ENCODE measurements at places on chromosomes 3 and 15.

- DNase-seq, result no peak
Observed at GRCh38 chr3:128725547-128726022, 398 bp upstream of the RAB7A start.

- no peak for DNase-seq
Observed at GRCh38 chr15:101376615-101377395, 81.8 kb upstream of the SNRPA1 start.

GRCh38 chr15:60563539-60564404, 84.8 kb upstream of the ICE2 start:
- no peak for DNase-seq

DNA sequence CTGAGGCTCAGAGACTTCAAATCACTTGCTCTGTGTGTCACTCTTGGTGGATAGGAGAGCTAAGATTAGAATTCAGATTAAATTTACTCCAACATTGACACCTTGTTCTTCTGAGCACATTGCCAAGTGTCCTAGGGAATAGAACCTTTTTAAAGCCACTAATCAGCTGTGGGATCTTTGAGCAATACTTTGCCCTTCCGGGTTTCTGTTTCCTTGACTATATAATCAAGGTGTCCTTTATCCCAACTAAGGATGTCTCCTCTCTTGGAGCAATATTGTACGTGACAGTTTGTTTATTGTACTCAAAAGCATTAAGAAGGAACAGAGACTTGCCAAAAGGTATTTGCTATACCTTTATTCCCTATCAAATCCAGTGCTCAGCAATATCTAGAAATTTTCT, 170.9 kb upstream of the CADPS start:
- DNase-seq, result no peak

GRCh38 chr3:27720899-27721716, 1.0 kb downstream of the EOMES start:
- DNase-seq, result peak; percentile 71

GRCh38 chr3:197501496-197501878, 54.3 kb downstream of the BDH1 start:
- peak; percentile 11 for DNase-seq

- DNase-seq, result peak; percentile 88
Observed at GRCh38 chr3:183265834-183266417, 12.9 kb downstream of the B3GNT5 start.

DNA sequence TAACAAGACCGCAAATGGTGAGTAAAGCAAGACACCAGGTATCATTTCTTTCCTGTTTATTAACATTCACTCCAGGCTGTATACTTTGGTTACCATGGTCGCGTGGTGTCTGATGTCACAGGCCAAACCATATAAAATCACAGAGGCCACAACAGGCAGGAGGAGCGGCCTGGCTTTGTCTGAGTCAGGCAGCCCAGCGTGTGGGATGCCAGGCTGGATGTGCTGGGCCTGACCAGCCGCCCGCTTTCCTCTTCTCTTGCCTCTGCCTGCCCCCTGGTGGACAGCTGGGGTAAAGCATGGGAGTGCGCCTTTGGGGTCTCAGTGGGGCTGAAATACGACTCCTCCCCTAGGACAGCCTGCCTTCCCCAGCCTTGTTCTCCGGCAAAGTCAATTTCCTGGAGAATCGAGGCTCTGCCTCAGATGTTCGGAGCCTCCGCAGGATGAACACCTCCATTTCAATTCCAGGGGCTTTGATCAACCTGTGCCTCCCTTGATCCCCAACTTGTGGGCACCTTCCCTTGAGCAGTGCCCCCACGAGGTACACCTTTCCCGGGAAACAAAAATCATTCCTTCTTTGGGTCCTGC, 78.2 kb downstream of the CCNL1 start:
- no peak for DNase-seq

- no peak for DNase-seq
Observed at GRCh38 chr3:30501526-30501925, 104.9 kb upstream of the TGFBR2 start.

DNA sequence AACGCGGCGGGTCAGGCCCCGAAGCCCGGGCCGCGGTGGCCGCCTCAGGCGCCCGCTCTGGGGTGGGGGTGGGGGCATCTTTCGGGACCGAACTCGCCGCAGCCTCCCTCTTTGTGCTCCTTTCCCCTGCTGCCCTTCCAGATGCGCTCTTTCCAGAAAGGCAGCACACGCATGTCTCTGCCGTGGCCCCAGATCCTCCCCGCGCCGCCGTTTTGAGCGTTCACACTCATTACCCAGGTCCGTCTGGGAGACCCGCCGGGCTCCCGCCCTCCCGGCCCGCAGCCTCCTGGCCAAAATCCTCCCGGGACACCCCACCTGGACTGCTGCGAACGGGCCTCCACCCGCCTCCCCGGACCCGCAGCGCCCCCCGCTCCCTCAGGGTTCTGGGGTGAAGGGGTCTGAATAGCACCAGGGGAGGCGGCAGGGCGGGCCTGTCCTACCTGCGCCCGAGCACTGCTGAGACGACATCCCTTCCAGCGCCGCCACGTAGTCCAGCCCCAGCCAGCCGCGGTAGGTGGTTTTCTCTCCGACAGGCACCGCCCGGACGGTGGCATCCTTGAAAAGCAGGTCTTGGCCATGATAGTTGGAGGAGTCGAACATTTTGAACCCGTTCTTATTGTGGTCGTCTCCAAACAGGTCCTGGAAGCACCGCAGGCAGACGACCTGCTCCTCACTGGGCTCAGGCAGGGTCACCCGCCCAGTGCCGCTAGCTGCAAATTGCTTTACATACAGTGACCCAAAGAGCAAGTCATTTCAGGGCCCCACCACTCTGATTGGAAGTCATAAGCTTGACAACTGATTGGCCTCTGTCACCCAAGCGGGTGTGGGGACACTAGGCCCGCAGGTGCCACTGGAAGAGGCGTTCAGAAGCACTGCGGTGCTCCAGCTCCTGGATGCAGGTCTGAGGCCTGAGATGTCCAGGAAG, 25.9 kb downstream of the MELTF start:
- DNase-seq, result peak; percentile 76

DNA sequence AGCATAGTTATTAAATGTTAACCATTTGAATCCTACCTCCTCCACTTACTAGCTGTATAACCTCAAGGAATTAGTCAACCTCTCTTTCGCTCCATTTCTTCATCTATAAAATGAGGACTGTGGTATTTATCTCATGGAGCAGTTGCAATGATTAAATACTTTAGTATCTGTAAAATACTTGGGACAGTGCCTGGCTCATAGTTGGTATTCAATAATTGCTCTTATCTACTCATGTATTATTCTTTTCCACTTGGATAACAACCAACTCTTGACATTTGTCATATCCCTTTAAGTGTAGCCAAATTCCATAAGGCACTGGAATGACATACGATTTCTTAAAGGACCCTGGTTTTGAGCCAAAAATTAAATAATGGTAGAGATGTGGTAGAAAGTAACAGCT, 72.0 kb downstream of the FSIP1 start:
- no peak for DNase-seq

GRCh38 chr3:89908711-89909213, 801.3 kb downstream of the EPHA3 start:
- DNase-seq, result no peak

DNA sequence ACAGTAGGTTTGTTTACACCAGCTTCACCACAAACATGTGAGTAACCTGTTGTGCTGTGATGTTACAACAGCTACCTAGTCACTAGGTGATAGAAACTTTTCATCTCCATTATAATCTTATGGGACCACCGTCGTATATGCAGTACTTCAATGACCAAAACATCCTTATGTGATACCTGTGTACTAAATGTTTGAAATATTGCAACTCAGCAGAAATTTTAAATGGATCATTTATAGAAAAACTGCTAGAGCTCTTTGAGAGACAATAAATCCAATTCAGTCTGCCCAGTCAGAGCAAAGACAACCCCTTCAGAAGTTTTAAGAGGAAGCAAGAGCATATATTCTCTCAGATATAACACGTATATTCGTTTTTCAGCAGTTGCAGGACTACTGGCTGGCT, 73.4 kb downstream of the THBS1 start:
- no peak for DNase-seq

- DNase-seq, result peak; percentile 85
Observed at GRCh38 chr15:40282147-40282868, 556 bp downstream of the ANKRD63 start.

DNA sequence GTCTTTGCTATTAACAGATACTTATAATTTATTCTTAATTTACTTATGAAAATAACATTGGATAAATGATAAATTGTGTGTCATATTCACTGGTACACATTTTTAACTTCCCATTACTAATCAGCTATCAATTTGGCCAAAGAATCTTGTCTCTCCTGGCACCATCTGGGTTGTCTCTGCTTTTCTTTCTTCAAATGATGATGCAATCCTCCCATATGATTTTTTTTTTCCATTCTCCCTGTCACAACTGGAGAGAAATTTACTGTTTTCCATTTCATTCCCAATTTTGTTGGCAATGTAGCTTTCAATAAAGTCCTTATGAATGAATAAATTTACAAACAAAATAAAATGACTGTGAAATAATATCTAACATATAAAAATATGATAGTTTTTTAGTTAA, 743.7 kb upstream of the EPHA6 start:
- no peak for DNase-seq

DNA sequence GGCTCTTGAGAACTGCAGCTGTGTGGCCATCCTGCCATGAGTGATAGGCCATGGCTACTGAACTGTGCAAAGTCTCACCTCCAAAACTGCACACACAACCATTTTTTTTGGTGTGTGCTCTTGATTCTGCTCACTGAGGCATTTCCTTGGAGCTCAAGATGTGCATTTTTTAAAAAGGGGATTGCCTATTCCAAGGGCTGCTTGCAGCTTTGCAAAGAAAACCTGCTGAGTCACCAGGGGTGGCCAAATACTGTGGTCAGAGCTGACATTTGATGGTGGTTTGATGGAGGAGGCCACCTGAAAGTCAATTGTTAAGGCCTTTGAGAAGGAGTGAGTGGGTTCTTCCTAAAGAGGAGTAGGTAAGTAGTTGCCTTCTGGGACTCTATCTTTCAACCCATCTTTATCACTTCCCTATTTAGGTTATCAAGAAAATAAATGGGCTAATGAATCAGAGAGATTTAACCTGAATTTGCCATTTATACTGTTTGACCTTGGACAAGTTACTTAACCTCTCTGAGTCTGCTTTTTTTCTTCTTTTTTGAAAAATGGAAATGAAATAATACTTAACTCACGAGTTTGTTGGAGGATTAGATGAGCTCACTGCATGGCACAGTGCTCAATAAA, 87.9 kb downstream of the CHST2 start:
- DNase-seq, result peak; percentile 21

DNA sequence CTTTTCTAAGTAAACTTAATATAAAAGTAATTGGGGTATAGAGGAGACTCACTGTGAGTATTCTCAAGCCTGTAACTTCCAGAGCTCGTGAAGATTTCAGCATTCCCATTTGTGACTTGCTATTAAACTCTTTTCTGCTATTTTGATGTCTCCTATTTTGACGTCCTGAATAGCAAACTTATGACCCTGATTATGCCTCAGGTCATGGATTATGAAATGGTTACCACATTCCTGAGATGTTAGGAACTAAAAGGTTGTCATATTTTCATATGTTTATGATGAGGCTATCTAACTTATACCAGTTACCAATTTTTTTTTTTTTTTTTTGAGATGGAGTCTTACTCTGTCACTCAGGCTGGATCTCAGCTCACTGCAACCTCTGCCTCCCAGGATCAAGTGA, 105.5 kb downstream of the ATG7 start:
- no peak for DNase-seq

Measured in DMS53 (cell line).